Activated T-cell treated with anti-CD3 and anti-CD28 coated beads, Interleukin-2, amount 50 U/mL, for 4 hours (primary cell): ENCODE measurements at places on chromosomes 7 and 10. TPM values are rescaled to one million over a fixed set of nuclear protein-coding genes. Genes with fewer than 3 reads are reported as not detected.

MYH16 gene
- not detected for total RNA-seq

NCF1 gene
- 0.63 TPM for total RNA-seq

CDNF gene
- total RNA-seq, result 2.1 TPM

HOXA11 gene
- not detected for total RNA-seq

NPTX2 gene
- total RNA-seq, result 0.18 TPM

DNA sequence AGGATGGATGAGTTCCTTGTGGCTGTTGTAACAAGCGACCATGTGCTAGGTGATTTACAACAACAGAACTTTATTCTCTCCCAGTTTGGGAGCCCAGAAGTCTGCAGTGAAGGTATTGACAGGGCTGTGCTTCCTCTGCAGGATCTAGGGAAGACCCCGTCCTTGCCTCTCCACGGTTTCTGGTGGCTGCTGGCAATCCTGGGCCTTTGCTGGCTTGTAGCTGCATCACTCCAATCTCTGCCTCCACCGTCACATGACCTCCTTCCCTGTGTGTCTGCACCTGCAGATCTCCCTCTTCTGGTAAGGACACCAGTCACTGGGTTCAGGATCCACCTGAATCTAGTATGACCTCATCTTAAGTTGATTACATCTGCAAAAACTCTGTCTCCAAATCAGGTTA, 115.6 kb downstream of the GLRX3 start:
- no peak for DNase-seq

DNA sequence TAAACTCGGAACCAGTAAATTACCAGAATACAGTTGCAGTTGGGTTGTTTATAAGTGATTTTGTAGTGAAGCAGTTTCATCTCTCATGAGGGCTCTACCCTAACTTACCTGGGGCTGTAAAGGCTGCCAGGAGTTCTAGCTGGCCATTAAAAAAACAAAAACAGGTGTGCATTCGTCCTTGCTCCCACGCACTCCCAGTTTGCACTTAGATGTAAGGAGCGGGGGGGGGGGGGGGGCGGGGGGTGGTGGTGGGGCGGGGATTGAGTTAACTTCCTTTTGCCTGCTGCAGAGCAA, 2.3 kb upstream of the PFKFB3 start:
- no peak for DNase-seq

DNA sequence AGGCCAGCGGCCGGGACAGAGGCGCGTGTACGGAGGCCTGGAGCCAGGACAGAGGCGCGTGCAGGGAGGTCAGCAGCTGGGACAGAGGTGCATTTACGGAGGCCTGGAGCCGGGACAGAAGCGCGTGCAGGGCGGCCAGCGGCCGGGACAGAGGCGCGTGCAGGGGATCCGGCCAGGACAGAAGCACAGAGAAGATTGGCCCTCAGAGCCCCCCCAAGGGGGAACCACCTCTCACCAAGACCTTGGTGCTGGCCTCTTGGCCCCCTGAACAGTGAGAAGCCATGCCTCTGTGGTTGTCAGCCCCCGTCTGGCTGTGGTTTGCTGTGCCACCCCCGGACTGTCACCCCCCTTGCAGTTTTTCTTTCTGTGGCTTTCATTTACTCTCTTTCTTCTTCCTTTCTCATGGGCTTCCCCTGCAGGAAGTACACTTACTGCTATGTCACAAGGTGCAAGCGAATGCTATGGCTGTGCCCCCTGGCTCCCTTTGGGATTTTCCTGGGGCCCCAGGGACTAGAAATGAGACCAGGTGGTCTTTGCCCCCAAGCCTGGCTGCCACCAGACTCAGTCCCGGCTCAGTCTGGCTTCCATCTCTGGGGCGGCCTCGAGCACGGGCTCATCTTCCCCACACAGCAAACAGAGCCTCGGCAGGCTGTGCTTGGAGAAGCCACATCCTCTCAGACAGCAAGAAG, 41.1 kb downstream of the INSIG1 start:
- no peak for DNase-seq

DNA sequence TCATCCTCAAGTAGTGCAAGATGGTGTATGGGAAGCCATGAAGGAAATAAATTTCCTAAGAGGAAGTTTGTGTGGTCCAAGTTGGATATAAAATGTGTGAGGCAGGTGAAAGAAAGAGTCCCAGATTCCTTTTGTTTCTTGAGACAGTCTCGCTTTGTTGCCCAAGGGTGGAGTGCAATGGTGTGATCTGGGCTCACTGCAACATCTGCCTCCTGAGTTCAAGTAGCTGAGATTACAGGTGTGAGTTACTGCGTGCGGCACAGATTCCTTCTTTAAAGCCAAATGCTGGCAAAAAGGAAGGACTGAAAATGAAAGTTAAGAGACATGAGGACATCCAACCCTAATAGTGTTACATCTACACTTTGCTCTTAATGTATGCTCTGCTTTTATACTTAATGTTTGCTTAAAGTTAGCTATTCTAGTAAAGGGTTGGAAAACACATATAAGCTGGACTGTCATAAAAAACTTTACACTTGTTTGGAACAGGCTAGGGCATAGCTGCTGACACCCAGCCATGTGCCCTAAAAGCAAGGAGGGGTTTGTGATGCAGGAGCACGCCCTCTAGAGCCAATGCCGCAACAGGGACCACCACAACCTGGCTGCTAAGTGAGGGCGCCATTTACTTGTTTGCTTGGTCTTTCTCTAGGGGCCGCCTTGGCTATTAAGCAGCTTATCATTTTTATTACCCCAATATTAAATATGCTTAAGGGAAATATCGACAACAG, 34.5 kb downstream of the CLEC2L start:
- no peak for DNase-seq

DNA sequence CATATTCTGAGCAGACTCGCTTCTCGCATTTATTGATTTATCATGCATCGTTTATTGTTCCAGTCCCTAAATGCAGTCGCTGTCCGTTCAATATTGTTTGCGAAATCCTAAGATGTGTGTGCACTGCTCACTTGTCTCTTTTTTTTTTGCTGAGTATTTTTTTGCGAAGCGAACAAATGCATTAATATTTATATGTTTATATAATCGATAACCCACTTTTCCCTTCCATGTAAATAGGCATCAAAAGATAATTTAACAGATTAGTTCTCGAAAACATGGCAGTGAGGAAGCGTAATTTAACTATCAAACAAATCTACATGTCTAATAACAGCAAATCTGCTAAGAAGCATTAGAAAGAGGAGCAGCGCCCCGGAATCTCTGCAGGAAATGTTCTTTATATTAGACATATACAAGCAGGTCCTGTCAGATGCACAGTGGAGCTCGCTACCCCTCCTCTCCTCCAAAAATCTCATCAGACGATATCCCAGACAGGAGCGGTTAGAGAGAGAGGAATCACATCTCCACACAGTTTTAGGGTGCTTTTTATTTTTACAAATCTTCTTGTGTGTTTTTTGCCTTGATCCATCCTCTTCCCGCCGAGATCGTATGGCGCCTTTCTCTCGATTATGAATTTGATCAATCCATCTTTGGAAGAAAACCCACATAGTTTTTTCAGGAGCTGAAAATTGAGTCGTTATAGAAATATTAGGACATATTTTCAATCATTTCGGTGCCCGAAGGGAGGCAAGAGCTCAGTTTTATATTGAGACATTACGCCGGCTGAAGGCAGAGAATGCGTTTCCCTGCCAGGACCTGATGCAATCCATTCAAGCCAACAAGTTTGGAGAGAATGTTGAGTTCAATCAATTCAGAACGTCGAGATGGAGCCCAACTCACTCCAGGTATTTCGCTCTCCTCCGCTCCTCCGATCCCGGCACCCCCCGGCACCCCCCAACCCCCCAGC, at the start of gene ARID5B:
Gene ARID5B, plus strand, starts transcription at position 871 of the 964 bp plus-strand sequence. Its CDS starts 11 bp downstream, at position 882.
- DNase-seq, result peak; percentile 38

DNA sequence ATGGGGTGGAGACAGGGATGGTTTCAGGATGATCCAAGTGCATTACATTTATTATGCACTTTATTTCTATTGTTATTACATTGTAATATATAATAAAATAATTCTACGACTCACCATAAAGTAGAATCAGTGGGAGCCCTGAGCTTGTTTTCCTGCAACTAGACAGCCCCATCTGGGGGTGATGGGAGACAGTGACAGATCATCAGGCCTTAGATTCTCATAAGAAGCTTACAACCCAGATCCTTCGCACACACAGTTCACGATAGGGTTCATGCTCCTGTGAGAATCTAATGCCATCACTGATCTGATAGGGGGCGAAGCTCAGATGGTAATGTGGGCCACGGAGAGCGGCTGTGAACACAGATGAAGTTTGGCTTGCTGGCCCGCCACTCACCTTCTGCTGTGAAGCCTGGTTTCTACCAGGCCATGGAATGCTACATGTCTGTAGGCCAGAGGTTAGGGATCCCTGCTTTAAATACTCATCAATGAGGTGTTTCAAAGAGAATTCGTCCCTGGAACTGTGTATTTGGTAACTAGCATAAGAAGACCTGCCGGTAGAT, 21.2 kb upstream of the PRKCQ start:
- no peak for DNase-seq

- DNase-seq, result no peak
These were observed 918.6 kb downstream of the KCNMA1 start for GRCh38 chr10:76719006-76719405.

- DNase-seq, result no peak
These were observed 23.0 kb upstream of the LRGUK start for GRCh38 chr7:134104166-134104565.

DNA sequence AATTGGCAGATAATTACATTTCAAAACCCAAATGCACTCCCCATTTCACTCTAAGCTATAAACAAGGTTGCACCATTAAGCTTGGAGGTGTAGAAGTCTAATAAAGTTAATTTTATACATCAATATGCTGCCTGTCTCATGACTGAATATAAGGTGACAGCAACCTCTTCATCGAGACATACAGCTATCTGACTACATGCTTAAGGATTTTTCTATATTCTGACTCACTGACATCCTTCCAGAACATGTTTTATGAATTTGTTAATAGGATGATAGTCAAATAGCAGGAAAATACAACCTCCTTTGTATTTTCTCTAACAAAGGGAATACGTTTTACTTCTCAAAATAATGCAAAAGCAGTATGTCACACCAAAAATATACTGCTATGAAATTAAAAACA, 76.6 kb downstream of the NRBF2 start:
- DNase-seq, result no peak

- DNase-seq, result no peak
These were observed 15.3 kb downstream of the PLAU start for GRCh38 chr10:73926152-73926764.

GRCh38 chr10:32793033-32793432, 165.0 kb downstream of the ITGB1 start:
- no peak for DNase-seq

DNA sequence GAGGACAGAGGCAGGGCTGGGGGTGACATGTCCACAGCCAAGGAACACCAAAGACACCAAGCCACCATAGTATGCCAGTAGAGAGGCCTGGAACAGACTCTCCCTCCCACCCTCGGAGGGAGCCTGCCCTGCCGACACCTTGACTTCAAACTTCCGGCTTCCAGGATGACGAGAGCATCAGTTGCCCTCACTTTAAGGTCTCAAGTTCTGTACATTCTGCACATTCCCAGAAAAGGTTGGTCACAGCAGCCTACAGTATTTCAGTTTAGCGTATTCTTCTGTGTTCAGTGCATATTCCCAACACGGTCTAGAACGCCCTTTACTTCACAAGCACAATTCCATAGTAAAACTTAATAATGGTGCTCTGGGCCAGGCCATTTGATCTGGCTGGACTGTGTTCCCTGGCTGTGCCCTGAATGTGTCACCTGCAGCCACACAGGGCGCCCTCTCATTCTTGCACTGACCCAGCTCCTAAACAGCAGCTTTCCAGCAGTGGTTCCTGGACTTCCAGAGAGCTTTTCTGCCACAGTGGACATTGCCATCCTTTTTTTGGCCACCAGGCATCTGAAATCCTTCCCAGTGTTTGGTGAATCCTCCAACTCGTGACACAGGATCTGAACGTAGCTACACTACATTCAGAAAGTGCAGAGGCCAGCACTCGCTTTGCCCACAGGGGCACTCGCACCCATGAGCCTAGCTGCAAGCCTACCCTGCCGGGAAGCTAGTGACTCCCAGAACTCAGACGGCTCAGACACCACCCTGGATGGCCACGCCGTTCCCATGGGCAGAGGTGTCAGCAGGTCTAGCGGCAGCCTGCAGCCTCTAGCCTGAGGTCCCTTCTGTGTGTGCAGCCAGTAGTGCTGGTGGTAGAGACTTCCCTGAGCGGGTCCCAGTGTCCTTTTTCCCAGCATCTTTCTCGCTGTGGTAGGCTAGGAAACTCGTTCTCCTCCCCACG, 36.4 kb upstream of the INSIG1 start:
- no peak for DNase-seq

DNA sequence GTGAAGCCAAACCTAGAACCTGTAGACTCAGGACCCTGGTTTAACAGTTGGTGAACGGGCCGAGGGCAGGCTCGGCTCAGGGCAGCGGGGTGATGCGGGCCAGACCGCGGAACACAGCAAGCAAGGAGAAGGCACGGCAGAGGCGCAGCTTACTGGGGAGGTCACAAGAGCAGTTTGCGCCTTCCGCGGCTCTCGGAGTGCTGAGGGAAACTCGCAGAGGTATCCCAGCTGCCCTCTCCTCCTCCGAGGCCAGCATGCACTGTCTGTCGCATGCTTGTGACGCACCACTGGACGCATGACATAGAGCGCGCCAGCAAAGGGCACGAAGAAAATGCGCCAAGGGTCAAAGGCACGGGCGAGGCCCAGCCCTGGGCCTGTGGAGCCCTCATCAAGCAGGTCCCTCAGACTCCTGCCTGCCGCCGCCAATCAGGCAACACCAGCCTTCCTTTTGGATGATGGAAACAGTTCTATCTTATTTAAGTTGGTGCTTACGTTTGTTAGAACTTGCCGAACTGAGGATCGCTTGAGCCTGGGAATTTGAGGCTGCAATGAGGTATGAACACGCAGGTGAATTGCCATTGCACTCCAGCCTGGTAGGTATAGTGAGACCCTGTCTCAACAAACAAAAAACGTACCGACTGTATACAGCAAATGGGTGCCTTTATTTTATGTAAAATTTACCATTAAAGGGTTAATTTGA, 574.3 kb upstream of the GHITM start:
- no peak for DNase-seq

DNA sequence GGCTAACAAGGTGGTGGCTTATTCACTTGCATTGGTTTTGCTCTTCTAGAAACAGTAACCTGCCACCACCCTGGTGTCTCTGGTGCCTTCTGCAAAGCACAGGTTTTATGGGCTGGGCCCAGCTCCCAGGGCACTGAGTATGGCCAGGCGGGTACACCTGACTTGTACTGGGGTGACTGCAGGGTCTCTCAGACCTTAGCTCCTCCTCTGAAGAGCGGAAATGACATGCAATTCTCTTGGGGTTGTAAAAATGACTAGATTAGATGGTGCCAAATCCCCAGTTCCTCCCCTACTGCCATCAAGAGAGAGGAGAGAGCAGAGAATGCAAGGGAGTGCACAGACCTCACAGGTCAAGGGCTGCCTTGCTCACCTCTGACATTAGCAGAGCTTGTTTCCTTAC, 14.7 kb downstream of the ESYT2 start:
- peak; percentile 20 for DNase-seq

DNA sequence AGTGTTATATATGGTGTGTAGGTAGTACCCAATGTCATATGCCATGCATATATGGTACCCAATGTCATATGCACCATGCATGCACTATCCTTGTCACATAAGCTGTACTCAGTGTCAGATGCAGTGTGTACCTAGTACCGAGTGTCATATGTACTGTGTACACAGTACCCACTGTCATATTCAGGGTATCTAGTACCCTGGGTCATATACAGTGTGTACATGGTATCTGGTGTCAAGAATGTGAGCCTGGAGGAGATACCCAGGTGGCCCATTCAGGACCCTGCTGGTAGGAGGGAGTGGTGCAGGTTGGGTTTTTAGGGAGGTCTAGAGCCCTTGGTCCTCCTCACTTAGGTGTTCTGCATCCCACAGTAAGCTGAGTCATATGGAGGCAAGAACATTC, 1.8 kb downstream of the ZMYND11 start:
- DNase-seq, result peak; percentile 21
